Stimulated activated CD4-positive, alpha-beta T cell treated with anti-CD3 and anti-CD28 coated beads, Interleukin-12 subunit alpha, Interleukin-12 subunit beta, amount 100 ng/mL, for 24 hours (primary cell): ENCODE measurements at places on chromosomes 4 and X.

- DNase-seq, result no peak
Measured at GRCh38 chrX:119726900-119727555, 31.4 kb upstream of the SOWAHD start.

DNA sequence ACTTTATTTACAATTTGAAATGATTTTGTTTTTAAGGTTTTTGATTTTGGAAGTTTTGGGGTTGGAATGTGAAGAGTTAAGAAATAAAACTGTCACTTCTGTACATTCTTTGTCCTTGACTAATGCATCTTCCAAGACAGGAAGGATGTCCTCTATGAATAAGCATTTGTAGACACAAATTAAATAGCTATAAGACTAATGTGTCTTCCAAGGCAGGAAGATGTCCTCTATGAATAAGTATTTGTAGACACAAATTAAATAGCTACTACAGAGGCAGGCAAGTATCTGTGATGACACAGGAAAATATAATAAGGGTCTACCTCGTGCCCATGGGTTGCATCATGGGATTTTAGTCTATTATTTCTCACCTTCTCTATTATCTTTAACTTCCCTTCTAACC, 14.5 kb downstream of the PRSS48 start:
- DNase-seq, result no peak

DNA sequence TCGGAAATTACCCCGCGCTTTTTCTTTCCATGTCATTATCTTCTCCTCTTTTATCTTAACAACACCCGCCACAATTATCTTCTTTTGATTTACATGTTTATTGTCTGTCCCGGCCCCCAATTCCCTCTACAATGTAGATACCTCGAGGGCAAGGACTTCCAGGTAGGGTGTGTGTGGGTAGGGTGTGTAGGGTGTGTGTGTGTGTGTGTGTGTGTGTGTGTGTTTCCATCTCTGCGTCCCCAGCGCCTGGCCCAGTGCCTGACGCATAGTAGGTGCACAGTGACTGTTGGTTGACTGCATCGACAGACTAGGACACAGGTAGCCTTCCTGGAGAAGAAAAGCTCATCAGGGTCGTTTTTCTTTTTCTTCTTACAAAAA, 103.1 kb downstream of the UCHL1 start:
- DNase-seq, result no peak

DNA sequence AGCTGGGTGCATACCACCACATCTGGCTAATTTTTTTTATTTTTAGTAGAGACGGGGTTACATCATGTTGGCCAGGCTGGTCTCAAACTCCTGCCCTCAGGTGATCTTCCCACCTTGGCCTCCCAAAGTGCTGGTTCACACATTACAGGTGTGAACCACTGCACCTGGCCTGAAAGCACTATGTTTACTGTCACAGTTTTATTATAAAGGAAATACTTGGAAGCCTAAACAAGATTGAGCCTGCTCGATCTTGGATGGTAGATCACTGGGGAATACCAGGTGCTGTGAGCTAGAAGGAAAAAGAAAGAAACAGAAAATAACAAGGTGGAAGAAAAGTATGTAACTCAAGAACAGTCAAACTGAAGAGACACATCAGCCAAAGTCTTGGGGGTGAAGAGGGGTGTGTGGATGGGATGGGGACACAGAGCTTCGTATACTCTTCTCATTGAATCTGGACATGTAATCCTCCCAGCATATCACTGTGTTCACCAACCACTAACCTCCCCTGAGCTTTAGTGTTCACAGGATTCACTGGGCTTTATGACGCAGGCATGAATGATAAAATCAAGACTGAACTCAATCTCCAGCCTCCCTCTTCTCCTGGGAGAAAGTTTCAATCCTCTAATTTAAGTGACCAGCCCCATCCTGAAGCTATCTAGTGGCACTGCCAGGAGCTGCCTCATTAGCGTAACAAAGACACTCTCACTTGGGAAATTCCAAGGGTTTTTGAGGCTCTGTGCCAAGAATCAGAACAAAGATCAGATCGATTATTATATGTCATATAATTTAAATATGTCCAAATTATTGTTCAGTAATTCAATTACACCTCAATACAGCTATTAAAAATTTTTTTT, 40.9 kb downstream of the PDS5A start:
- DNase-seq, result no peak

DNA sequence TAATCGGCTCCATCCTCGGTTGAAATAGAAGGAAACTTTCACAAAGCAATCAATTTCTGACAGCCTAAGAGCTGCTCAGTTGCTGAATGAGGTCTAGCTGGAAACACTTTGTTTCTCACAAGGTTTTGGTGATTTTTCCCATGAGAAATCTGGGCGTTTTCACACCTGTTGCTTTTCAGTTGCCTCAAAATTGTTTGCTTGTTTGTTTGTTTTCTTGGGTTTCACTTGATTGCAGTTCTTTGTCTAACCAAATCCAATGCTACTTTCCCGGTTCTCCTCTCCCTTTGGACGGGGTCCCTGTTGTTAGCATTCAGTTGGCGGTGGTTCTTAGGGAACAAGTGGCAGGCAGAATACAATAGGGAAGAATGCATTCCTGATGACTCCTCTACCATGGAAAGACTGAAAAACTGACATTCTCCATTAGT, 135.5 kb downstream of the PALLD start:
- no peak for DNase-seq

DNA sequence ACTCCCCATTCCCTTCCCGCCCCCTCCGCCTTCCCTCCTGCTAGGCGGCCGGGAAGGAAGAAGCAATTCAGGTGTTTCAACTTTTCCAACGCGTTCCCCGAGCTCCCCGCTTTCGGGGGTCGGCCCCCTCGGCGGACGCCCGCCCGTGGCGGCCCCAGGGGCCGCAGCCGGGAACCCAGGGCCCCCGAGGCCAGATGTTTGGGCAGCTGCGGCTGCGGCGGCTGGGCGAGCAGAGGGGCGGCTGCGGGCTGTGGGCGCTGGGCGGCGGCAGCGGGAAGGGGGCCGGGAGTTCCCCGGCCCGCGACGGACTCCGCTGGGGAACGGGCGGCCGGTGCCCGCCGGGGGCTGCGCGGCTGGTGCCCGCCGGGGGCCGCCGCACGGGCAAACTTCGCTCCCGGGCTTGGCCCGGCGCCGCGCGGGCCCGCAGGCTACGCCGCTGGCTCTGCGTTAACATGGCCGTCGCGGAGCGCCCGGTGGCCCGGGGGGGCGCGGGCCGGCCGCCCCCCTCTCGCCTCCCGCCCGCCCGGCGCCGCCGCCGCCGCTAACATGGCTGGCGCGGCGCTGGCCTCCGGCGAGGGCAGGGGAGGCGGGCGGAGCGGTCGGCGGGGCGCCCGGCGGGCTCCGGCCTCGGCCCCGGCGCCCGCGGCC, 510 bp downstream of the HMGB3 start:
- DNase-seq, result no peak

DNA sequence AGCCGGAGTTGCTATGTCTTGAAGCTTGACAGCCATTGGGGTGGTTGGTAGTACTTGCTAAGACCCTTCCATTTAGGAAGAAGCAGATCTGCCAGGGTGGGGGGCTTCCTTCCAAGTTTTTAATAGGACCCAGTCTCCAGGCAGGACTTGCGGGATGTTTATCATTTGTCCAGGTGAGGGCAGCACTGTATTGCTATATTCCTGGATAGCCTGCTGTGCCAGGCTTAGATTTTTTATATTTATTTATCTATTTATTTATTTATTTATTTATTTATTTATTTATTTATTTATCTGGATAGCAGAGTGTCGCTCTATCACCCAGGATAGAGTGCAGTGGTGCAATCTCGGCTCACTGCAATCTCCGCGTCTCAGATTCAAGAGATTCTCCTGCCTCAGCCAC, 87.4 kb upstream of the CT45A1 start:
- no peak for DNase-seq

DNA sequence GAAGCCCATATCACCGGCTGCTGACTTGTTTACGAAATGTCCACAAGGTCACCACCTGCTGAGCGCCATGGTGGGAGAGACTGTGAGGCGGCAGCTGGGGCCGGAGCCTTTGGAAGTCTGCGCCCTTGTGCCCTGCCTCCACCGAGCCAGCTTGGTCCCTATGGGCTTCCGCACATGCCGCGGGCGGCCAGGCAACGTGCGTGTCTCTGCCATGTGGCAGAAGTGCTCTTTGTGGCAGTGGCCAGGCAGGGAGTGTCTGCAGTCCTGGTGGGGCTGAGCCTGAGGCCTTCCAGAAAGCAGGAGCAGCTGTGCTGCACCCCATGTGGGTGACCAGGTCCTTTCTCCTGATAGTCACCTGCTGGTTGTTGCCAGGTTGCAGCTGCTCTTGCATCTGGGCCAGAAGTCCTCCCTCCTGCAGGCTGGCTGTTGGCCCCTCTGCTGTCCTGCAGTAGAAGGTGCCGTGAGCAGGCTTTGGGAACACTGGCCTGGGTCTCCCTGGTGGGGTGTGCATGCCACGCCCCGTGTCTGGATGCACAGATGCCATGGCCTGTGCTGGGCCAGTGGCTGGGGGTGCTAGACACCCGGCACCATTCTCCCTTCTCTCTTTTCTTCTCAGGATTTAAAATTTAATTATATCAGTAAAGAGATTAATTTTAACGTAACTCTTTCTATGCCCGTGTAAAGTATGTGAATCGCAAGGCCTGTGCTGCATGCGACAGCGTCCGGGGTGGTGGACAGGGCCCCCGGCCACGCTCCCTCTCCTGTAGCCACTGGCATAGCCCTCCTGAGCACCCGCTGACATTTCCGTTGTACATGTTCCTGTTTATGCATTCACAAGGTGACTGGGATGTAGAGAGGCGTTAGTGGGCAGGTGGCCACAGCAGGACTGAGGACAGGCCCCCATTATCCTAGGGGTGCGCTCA, 8.7 kb upstream of the MSANTD1 start:
- no peak for DNase-seq

DNA sequence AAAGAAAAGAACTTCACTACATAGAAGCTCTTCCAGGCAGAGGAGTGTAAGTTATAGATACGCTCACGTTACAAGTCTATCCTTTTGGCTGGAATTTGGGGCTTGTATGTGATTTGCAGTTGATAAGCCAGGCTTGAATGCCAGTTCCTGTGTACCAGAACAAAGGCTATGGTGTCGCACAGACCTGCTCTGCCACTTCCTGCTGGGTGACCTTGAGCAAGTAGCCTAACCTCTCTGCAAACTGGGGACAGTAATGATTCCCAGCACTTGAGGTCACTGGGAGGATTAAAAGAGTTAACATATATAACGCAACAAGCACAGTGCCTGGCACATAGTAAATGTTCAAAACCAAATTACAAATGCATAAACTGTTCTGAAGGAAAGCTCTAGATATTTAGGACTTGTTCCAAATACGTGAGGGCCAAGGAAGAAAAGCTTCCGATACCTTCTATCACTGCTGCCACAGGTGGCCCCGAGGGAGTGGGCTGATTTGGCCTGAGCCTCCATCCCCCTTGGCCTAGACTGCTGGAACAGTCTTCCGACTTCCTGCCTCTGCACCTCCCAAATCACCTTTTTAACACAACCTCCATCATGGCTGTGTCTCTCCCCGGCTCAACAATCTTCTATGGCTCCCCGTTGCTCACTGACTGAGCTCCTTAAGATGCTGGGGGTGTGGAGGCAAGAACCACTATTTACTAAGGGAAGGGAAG, 1.3 kb upstream of the SOWAHD start:
- no peak for DNase-seq

DNA sequence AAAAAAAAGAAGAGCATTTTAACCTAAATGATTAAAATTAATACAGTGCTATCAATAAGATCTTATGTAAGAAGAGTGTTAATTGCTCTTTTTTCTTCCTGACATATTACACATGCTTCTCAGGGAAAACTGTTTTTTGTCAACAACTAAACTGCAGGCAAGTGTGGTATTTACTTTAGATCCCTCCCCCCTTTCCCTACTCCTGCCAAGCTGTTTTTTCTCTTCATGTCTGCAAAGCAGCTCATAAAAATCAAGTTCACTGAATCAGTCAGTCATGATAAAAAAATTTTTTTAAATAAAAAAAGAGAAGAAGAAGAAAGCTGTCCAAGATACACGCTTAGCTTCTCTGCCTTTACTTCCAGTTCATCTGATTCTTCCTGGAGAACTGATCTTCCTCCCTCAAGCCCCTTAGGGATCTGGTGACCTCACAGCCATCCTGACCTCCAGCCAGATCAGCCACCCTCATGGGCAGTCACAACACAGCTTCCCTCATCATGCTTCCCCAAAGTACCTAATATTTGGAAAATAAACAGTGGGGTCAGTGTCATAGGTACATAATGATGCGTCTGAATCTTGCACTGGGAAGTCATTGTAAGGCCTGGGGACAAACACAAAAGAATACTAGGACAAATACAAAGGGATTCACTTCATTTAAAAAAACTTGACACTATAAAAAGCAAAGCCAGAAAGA, 87.0 kb downstream of the ZNF827 start:
- DNase-seq, result no peak

DNA sequence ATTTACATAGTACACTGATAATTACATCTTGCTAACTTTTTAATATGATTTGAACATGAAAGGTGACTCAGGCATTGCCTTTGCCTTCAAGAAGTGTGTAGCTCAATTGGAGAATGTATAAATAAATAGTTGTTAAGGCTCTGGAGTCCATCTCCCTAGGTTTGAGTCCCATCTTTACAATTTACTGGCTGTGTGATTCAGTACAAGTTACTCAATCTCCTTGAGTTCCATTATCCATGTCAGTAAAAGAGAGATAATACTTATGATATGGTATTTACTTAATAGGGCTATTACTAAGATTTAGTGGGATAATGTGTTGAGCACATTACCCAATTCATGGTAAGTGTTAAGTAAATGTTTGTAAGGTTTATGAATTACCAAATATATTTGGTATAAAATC, 1.9 kb upstream of the FGG start:
- DNase-seq, result no peak

DNA sequence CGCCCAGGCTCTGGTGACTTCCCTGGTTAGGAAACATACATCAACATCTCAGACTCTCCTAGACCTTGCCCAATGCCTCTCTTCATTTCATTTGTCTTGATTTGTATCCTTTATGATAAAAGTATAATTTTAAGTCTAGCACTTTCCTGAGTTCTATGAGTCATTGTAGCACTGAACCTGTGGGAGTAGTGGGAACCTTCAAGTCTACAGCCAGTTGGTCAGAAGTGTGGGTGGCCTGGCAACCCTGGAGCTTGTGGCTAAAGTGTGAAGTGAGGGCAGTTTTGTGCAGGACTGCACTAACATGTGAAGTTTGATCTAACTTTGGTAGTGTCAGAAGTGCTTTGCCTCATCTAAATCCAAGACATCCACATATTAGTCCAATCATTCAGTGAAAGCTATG, 259.3 kb upstream of the IGFBP7 start:
- no peak for DNase-seq

GRCh38 chrX:68842781-68843581, 14.2 kb downstream of the EFNB1 start:
- DNase-seq, result no peak
